ENCODE measurements at places on chromosomes 11 and 22. TPM values are rescaled to one million over a fixed set of nuclear protein-coding genes. Genes with fewer than 3 reads are reported as not detected.

DNA sequence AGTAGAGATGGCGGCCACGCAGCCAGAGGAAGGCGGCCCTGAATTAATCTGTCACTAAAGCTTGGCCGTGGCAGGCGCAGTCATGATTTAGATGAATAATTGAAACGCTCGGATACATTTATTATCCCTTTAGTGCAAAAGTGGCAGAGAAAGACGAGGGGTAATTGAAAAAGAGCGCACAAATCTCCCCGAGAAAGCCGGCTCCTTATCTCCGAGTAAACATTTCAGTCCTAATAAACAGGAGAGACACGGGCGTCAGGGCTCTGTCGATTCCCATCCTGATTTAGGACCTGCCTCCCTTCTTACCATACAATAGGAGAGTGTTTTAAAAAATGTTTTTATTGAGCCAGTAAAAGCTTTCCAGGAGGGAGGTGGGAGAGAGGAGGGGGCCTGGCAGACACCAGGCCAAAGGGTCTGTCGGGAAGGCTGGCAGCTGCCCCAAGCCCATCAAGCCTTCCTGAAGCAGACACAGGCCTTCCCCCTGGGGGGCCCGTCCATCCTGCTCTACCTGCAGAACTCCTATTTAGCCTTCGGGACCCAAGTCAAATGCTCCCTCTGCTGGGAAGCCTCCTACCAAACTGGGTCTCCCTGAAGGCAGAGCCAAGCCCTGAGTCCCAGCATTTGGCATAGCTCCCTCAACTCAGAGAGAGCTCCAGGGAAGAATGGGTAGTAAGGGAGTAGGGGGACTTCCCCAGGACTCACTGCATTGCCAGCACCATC is 22.8 kb downstream of the OTUB1 start:
- no peak for DNase-seq

The ZC3H12C gene
- total RNA-seq, result 16.8 TPM

The SMDT1 gene
- total RNA-seq, result 153 TPM

DNA sequence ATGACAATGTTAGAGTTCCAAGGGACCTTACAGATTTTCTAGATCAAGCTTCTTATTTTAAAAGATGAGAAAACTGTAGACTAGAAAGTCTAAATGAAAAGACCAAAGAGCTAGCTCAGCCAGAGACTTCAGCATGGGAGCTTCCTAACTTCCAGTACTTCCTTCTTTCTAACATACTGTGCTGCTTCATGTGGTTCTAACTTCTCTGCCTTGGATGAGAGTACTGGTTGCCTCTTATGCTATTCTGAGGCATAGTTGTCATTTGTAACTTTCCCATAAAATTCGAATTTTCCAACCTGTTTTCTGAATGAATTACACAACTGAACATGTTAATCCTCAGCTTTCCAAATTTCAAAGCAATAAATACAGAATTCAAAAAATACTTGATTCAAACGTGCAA is 1.8 kb downstream of the MTMR2 start:
- no peak for DNase-seq

- DNase-seq, result no peak
Observed at GRCh38 chr11:34013898-34014571, 37.5 kb upstream of the CAPRIN1 start.

The OR8G1 gene
- total RNA-seq, result not detected

GRCh38 chr22:29758068-29758622 is 8.7 kb downstream of the ZMAT5 start:
- DNase-seq, result no peak

DNA sequence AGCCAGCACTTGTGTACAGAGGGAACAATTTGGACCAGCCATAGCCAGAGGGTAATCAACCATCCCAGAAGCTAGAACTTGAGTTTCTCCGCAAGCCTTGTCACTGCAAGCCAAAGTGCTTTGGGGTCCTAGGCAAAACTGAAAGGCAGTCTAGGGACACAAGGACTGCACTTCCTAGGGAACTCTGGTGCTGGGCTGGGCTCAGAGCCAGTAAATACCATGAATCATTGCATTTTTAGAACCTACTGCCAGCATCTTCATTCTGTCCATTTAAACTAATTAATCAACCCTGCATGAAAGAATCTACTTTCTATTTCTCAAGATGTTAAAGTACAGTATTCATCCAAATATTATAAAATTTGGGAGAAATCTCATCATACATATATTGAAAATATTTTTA is 20.0 kb downstream of the PATE3 start:
- no peak for DNase-seq

DNA sequence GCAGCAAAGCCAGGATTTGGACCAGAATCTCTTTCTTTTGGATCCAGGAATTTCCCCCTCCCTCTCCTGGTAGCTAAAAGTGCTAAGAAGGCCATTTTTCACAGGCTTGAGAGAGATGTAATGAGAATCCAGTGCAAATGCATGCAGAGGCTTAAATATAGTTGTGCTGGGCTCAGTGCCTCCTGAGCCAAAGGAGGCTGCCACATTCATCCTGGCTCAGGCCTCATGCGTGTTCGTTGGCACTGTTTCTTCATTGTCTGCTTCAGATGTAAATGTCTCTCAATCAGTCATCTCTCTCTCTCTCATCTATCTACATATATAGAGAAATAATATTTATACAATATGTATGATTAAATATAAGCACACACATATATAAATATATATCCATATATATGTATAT is 83.6 kb downstream of the INSC start:
- no peak for DNase-seq

- no peak for DNase-seq
Observed at GRCh38 chr11:67664696-67665540, 9.5 kb downstream of the ALDH3B2 start.

DNA sequence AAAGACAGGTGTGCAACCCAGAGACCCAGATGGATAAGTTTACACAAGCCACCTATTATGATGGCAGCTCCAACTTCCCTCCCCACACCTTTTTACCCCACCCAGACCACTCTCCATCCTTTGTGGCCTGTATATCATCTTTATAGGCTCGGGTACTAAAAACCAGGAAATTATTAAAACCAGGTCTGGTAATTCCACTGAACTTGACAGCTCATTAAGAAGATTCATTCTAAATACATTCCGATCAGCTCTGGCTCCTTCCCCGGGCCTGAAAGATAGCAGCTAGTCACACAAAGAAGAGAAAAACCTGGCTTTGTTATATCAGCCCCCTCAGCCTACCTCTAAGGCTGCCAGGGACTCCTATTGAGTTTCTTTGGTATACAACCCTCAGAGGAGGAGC is 67.9 kb upstream of the API5 start:
- no peak for DNase-seq

The TNNT3 gene
- 30.7 TPM for total RNA-seq

The YPEL4 gene
- 0.55 TPM for total RNA-seq

DNA sequence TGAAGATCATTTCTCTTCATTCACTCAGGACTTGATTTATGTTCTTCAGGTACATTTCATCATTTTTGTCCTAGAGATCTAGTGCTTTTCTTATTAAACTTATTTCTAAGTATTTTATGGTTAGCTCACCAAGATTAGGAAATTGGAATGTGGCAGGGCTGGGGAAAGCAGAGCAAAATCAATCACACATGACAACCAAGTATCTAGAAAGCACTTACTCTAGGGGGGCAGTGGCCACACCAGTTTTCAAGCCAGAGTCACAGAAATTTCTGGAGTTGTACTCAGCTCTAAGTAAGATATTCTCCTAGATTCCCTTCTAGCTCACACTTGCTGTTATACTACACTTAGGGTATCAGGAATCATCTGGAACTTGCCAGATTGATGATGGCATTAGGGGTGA is 33.3 kb upstream of the MYEOV start:
- DNase-seq, result no peak

All from left ventricle myocardium inferior (tissue), 1 donor.